Activated CD8-positive, alpha-beta memory T cell treated with anti-CD3 and anti-CD28 coated beads for 4 hours (primary cell): ENCODE measurements at places on chromosomes 2 and 18.

GRCh38 chr2:239296020-239296932, 104.5 kb downstream of the HDAC4 start:
- DNase-seq = no peak

DNA sequence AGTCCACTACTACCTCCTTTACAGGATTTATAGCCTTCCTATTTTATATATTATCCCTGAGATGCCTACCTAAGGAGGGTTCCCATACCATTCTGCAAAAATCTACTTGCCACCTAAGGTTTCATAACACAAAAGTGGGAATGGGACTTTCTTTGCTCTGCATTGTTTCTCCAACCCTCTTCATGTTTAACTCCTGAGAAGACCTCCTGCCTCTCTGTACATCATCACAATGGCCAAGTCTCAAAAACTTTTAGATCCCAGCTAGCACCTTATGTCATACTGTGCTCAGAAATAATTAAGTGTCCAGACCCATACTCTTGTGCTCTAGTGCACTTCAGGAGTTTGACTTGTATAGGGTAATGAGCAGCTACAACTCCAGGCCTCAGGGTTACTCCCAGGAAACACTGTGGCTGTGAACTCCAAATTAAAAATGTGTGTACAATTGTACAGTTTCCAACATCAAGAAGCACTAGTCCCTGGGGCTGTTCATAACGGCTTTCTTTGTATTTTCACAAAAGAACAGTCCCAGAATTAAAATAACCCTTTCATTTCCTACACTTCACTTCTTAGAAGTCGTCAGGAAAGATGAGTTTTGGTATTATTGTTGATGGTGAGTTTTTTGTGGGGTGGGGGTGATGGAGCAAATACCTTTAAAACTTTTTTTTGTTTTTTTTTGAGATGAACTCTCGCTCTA, 39.4 kb downstream of the METAP1D start:
- no peak for DNase-seq

GRCh38 chr2:111652038-111652437, 232.0 kb downstream of the ANAPC1 start:
- DNase-seq = no peak

DNA sequence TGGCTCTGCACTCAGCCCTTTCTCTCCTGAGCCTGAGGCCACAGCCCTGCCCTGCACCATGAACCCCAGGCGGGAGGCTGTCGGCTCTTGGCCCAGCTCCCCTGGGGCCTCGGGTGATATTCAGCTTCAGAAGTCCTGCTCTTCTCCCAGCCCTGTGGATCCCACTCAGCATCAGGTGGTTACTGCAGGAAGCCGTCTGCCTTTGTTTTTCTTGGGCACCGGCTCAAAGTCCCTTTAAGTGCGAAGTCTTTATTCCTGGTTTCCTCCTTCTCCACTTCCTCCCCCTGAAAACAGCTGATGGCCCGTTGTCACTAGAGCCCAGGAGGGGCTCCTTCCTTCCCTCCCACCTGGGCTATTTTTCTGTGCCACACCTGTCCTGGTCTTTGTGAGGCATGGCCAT, 161.5 kb upstream of the BCL2L11 start:
- no peak for DNase-seq

DNA sequence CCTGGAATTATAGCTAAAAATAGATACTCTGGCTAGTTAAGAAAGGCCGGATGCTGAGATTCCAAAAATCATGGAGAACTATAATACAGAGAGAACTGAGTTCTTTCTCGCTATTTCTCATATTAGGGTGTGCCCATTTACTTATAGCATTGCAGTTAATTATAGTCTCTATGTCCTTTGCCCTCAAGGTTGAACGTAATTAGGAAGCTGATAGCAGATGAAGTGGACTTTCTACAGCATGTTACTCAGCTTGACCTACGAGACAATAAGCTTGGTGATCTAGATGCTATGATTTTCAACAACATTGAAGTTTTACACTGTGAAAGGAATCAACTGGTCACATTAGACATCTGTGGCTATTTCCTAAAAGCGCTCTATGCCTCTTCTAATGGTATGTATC, 187.4 kb downstream of the PHLPP1 start:
- DNase-seq = no peak
